Uterine smooth muscle cell (primary cell): ENCODE measurements at places on chromosomes 6 and 20. TPM values are rescaled to one million over a fixed set of nuclear protein-coding genes. Genes with fewer than 3 reads are reported as not detected.

Gene SIRPB1
- total RNA-seq, result 0.25 and 0.55 TPM in 2 replicates

Gene PLAGL2
- total RNA-seq, result 2.2 and 2.9 TPM in 2 replicates

Gene SEL1L2
- not detected in 2 replicates for total RNA-seq

Gene LY86
- total RNA-seq, result not detected in 2 replicates

Gene CLDN20
- not detected in 2 replicates for total RNA-seq

Gene CLPSL2
- not detected in 2 replicates for total RNA-seq

Gene ESR1
- 8.2 and 15.1 TPM in 2 replicates for total RNA-seq

Gene FRK
- total RNA-seq, result 0.33 and 0.37 TPM in 2 replicates

Gene SUPT3H
- total RNA-seq, result 10.3 and 11.5 TPM in 2 replicates

Gene GNMT
- total RNA-seq, result 0.25 TPM in 1 of 2 replicates, not detected in the other

Gene NKAPL
- 1.00 and 1.9 TPM in 2 replicates for total RNA-seq

Gene VSTM2L
- total RNA-seq, result 0.66 and 2.2 TPM in 2 replicates

Gene CCN5
- total RNA-seq, result 1.5 and 10.6 TPM in 2 replicates

Gene CBLN4
- total RNA-seq, result not detected in 2 replicates

Gene STMND1
- not detected in 2 replicates for total RNA-seq

Gene GJA10
- total RNA-seq, result not detected in 2 replicates

Gene OPRL1
- 1.1 and 2.1 TPM in 2 replicates for total RNA-seq

Gene PANK2
- 59.2 and 68.6 TPM in 2 replicates for total RNA-seq

Gene HLA-DQA1
- total RNA-seq, result not detected in 2 replicates

Gene SHLD1
- total RNA-seq, result 1.2 and 1.8 TPM in 2 replicates

Gene EPPIN
- not detected in 2 replicates for total RNA-seq

Gene PNLDC1
- not detected in 2 replicates for total RNA-seq

Gene CPNE5
- total RNA-seq, result under 0.01 and 0.11 TPM in 2 replicates

Gene TREML2
- not detected in 2 replicates for total RNA-seq

Gene COL21A1
- 6.2 and 6.9 TPM in 2 replicates for total RNA-seq

Gene ADAT2
- total RNA-seq, result 3.0 and 6.1 TPM in 2 replicates

Gene FAM83C
- total RNA-seq, result not detected in 2 replicates

Gene DACT2
- not detected in 2 replicates for total RNA-seq

Gene LGSN
- not detected in 2 replicates for total RNA-seq

Gene RHAG
- total RNA-seq, result not detected in 2 replicates
